GM04503 (cell line): ENCODE measurements at places on chromosomes 2 and 18.
A peak's percentile ranks its signal among the peaks of the same experiment; 100 is the strongest.

DNA sequence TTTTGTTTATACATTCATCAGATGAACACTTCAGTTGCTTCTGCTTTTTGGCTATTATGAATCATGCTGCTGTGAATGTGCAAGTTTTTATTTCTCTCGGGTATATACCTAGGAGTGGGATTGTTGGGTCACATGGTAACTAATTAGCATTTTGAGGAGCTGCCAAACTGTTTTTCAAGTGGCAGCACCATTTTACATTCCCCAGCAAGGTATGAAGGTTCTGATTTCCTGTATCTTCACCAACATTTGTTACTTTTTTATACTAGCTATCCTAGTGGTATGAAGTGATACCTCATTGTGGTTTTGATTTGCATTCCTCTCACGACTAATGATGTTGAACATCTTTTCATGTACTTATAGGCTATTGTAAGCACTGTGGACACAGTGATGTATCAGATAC, 53.9 kb downstream of the DYNC1I2 start:
- DNase-seq, result no peak

DNA sequence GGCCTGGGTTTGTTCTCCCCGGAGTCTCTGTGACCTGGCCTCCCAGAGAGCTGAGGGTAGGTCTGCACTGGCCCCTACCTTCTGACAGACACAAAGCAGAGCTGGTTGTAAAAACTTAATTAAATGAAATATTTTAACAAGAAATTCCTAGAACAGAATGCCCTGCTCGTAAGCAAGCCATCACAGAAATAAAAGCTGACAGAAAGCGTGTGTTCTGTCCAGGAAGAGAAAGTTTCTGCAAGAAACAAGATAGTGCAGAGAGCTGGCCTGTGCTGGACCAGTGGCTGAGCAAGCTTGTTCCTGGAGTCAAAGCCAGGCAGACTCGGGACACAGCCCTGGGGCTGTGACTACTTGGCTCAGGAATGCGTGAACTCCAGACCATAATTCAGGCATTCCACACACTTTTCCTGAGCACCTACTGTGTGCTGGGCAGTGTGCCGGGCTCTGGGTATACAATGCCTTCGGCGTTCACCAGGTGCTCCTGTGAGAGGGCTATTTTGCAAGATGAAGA, 51.6 kb downstream of the APOB start:
- DNase-seq, result peak; percentile 5

DNA sequence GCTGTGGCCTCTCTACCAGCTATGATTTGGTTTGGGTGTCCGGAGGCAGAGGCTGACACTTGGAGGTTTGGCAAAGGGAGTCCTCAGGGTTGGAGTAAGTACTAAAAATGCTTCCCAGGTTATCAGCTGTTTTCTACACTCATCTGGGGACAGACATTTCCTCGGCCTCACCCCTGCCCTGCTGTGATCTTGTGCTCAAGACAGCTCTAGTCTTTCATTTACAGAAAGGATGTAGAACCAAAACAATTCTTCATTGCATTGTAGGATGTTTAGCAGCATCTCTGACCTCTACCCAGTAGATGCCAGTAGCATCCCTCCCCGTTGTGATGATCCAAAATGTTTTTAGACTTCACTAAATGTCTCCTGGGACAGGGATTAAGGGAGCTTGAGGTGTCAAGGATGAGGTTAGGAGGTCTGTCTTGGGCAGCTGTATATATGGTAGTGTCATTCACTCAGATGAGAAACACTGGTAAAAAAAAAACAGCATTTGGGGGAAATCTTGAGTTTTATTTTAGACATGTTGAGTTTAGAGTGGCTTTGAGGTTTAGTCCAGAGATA, 26.6 kb downstream of the CD28 start:
- no peak for DNase-seq

DNA sequence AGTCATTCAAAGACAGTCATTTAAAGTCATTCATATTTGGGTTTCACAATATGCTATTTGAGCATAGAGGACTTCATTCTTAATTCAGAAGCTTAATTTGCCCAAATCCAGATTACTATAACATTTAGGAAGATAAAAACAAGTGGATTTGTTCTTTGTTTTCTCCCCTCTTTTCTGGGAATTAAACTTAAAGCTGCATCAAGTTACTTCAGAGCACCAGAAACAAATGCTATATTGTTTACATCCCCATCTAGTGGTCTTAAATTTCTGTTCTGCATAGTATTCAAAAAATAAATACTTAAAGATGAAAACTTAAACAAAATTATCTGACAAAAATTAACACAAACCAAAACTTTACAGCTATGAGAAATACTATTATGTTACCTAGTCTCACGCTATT, 34.7 kb upstream of the MARCHF7 start:
- no peak for DNase-seq

GRCh38 chr2:8098476-8099266, 583.2 kb upstream of the ID2 start:
- no peak for DNase-seq

DNA sequence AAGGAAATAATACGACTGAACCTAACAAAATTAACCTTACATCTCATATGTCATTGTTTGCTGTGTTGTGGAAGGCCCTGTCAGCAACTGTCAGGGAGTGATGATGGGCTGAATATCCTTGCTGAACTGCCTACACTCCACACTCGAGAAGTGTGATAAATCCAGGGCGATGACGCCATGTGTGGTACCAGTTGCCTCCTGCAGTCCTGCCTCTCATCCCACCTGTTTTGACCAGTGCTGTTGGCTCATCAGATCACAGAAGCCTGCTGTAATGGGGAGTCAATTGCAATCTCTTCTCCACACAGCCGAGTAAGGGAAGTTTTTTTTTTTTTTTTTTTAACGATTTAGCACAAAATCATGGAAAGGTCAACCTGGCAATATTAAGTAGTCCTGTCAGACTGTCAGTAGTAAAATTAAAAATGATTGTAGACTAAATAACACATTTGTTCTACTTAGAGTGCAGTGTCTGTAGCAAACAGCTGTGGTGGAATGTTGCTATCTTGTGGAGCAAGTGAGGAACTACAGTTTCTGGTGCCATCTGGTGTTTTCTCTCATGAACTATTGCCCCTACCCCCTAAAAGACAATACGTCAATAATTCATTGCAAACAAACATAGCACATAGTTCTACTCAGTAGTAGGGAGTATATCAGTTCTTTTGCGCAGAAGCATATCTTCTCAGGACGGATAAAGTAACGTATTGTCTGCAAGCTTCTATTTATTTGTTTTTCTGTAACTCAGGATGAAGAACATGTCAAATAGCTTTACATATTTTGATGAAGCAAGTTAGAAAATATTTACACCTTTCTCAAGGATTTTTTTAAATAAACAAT, 347.6 kb downstream of the CTNNA2 start:
- peak; percentile 9 for DNase-seq

DNA sequence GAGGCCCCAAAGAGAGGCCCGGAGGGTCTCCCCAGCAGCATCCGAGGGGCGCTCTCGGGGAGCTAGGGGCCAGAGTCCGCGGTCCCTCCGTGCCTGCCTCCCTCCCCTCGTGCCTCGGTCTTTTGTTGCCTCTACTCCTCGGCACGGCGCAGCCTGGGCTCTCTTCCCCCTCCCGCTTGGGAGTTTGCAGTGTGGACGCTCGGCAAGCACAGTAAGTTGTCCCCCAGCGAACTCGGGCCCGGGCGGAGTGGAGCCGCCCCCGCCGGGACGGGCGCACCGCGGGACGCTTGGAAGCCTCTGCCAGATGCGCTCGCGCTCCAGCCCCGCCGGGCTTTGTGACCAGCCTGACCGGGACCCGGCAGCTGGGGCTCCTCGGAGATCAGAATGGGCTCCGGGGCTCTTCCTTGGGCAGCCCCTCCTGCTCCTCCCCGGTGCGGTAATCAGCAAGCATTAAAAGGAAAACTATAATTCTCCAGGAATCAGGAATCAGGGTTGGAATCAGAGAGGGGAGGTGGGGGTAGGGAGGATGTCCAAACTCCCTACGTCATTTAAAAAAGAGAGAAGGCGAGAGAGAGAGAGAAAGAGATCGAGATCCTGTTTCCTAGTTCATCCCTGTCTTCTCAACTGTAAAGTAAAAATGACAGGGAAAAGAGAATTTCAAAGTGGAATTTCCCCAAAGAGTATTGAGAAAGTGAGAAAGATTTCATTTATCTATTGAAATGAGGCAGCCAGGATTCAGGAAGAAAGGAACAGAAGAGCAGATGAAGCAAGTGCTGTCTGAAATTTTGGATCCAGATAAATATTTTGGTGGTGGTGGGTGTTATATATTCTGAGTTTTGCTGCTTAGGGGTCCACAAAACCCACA, 786 bp upstream of the TMEM200C start:
- no peak for DNase-seq

DNA sequence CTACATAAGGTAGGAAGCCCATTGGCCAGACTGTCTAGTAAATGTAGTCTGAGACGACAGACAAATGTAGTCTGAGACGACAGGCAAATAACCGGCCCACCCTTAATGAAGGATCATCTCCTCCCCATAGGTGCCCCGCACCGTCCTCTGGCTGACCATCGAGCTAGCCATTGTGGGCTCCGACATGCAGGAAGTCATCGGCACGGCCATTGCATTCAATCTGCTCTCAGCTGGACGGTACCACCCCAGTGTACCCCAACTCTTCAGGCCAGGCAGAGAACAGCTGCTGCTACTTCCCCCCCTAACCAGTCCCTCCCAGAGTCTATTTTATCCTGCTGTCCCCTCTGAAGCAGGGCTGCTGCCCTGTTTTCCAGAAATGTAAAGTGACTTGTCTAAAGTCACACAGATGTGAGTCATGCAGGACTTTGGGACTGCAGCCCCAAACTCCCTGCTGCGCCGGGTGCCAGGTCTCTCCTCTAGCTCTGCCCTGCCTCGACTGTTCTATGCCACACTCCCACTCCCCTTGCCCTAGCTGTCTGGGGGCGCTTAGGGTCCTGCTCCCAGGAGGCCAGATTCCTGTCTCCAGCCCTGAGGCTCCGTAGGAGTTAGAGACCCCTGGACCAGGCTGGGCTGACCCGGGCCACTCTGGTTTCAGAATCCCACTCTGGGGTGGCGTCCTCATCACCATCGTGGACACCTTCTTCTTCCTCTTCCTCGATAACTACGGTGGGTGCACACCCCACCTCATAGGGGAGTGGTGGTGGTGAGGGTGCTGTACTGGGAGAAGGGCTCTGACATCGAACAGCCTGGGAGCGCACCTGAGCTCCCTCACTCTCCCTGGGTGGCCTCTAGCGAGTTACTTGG, 4.7 kb downstream of the SLC11A1 start:
- no peak for DNase-seq

DNA sequence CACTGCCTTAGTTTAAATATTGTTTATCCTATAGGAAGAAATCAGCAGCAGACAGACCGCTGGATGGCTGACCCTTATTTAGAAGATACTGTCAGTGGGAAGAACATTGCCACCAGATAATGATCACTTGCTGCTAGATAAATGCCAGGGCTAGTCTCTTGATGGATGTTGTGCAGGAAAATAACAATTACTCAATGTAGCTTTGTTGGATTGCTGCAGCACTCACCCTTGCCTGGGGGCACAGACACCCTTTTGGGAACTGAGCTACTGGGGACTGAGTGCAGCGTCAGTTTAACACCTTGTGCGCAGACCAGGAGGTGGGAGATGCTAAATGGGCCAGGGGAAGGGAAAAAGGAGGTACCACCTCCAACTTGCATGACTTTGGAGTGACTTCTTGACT, 64.2 kb upstream of the CAPN13 start:
- DNase-seq, result no peak

DNA sequence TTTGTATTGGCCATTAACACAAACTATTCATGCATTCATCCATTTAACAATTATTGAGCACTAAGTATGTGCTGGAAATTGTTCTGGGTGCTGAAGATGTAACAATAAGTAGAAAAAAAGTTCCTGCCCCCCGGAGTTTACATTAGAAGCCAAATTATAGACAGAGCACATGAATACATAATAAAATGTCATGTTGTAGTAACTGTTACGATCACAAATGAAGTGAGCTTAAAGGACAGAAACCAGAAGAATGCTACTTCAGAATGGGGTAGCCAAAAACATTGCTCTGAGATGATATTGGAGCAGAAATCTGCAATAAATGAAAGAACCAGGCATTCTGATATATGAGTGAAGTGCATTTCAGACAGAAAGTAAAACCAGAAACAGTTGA, 256.0 kb upstream of the SETBP1 start:
- no peak for DNase-seq

GRCh38 chr2:168926621-168927386, 25.7 kb downstream of the G6PC2 start:
- no peak for DNase-seq

DNA sequence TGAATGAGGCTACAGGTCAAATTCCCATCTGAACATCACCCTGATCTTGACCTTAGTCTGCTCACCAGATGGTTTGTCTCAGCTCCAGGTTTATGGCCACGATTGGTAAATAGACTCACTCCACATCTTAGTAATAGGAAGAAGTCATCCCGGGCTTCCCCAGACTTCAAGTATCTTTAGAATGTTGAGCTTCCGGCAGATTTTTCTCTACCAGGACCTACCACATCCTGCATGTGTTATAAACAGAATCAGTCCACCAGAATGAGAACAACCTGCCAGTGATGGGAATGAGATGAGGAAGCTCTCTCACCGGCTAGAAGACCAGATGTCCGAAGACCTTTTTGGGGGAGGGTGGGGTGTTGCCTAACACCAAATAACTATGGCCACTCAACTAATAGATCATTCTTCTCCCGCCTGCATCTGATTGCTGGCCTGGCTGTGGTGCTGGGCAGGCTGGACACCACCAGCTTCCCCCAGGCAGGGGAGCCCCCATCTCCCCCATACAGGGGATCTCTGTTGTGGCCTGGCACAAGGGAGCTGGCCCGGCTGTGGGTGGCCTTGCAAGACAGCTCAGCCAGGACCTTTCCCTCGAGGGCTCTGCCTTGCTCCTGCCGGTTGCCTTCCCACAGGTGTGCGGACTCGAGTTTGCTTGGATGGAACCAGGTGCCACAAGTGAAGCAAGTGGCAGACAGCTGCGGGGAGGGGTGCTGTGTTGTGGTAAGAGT, 88.5 kb downstream of the SH3RF3 start:
- DNase-seq, result peak; percentile 76

- DNase-seq, result no peak
Measured at GRCh38 chr2:175151791-175152190, 16.2 kb downstream of the ATF2 start.

DNA sequence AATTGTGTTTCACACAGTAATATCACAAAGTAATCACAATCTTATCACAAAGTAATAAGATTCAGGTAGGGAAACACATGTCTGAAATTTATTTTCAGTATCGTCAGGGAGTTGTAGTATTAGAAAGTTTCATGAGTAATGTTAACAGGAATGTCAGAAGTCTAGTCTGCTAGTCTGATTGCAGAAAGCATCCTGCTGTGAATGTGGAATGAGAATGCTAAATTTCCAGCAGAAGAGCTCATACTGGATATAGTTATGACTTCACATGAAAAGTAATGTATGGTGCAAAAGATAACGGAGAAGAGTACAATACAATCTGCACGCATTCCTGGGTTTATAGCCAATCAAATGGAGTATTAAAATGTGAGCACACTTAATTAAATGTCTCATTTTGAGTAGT, 494.7 kb upstream of the SETBP1 start:
- DNase-seq, result no peak

DNA sequence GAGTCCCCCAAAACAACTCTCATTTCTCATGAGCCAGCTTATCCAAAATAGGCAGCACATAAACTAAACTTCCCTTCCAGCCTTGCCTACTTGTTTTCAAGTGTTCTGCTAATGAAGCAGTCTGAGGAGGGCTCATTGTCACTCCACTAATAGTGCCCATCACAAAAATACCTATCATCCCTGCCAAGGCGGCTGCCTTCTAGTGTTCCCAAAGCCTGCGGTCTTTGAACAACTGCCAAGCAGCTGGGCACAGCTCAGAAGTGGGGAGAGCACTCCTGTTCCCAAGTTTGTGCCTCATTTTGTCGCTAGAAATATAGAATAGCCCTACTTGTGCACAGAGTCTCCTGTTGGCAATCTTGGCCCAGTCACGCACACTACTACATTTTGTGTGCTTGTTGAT, 50.3 kb downstream of the DTNA start:
- DNase-seq, result no peak

GRCh38 chr2:88181511-88181910, 11.4 kb downstream of the THNSL2 start:
- no peak for DNase-seq
